CD4-positive, alpha-beta T cell treated with Interleukin-10 for 1 hour (primary cell): ENCODE measurements at places on chromosomes 5 and 9.

- DNase-seq, result no peak
Observed at GRCh38 chr5:178322736-178323540, 90.3 kb upstream of the PHYKPL start.

DNA sequence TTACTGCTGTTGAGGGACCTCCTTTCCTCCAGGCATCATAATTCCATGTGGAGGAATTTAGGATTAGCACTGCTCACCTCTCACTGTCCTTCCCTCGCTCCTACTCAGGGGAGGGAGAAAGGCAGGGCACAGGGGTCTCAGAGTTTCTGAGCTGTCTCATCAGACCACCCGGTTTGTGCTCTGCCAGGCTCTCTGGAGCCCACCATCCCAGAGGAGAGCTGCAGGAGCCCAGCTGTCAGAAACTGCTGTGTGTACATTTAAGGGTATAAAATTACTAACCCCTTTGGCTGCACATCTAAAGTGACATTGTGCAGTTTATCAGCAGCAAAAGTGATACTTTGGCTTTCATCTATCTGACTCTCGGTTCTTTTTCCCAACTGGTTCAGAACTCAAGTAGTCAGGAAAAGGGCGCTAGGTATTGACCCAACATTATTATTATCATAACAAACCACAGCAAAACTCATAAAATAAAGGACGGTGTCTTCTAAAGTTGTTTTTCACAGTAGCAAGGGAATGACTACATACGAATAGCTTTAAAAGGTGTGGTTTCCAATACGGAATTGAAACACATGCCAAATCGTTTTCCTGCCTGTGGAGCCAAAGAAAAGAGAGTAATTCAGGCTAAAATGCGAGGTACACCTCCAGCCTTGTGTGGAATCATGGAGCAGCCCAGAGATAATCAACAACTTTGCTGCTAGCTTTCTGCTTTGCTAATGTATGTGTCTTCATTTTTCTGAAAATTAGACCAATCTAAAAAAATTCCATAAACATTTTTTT lies 348.1 kb downstream of the TMEM167A start:
- no peak for DNase-seq

GRCh38 chr5:168860081-168860480 lies 280.9 kb upstream of the PANK3 start:
- no peak for DNase-seq

GRCh38 chr9:97975376-97975775 lies 7.8 kb upstream of the ANP32B start:
- DNase-seq, result no peak

GRCh38 chr5:38709678-38710306 lies 136.0 kb upstream of the OSMR start:
- no peak for DNase-seq

DNA sequence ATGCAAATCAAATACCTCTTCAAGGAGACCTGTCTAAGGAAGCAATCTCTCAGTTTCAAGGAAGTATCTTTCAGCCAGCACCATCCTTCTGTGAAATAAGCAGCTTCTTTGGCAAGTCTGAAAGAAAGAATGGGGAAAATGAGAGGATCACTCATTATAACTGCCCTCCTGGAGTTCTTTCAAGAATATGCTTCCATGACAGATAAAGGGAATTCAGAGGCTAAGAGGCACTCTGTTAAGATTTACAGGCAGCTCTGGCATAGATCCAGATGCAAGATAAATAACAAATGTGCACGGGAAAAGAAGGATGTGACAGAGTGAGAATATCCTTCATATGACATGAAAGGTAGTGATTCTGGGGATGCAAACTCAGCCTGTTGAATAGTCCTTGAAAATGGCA lies 348.2 kb upstream of the CCNG1 start:
- DNase-seq, result no peak

DNA sequence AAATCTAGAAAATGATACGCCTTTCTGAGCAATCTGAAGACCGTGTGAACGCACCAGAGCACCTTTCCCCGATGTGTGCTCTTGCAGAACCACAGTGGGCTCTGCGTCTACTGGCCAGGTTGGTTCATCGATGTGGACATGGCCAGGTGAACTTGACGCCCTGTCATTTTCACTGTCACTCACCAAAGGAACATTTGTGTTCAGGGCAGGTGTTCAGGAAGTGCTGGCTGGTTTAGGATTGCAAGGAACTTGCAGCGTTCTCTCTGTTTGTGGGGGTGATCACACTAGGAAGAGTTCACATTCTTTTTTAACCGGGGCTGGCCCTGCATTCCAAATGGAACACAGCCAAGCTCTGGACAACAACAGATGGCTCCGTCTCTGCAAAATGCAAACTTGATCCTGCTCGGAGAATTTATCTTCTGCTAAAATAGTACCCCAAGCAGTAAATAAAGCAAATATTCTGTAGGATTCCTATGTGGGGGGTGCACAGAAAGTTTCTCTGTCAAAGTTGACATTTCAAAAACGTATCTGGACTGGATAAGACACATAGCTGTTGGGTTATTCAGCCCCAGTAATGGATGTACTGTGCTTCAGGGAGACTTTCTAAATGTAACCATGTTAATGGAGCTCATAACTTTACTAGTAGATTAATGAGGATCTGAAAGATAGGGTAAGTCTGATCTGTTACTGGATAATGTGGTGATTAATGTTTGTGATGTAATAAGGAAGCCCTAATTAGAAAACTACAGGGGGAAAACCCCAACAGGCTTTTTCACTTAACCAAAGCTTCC lies 45.7 kb upstream of the FANCC start:
- no peak for DNase-seq

DNA sequence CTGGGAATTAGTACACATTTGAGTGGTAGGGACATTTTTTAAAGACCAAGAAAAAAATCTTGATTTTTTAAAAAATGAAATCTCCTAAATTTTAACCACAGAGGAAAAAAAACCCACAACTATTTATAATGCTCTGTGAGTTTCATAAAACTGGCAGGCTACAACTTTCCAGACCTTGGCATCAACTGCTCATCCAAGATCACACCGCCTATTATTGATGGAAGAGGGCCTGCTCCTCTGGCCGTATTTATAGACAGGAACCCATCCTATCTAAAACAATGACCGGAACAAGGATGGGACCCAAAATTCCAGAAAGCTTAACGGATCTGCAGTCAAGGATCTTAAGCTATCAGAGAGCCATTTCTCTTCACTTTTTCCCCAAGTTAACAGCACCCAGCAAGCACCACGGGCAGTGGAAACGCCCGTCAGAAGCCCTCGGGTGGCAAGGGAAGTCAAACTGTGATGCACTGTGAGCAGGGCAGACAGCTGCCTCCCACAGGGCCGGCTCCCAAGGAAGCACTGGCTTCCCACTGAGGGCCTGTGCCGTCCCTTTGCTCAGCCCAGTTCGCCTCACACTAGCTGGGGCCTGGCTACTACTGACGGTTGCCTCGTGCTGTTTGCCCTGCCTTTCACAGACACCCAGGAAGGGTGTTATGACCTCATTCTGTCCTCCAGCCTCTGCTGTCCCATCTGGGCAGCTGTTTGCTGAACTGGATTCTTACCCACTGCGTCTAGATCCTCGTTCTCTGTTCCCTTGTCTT lies 62.8 kb downstream of the CDC14B start:
- DNase-seq, result no peak

DNA sequence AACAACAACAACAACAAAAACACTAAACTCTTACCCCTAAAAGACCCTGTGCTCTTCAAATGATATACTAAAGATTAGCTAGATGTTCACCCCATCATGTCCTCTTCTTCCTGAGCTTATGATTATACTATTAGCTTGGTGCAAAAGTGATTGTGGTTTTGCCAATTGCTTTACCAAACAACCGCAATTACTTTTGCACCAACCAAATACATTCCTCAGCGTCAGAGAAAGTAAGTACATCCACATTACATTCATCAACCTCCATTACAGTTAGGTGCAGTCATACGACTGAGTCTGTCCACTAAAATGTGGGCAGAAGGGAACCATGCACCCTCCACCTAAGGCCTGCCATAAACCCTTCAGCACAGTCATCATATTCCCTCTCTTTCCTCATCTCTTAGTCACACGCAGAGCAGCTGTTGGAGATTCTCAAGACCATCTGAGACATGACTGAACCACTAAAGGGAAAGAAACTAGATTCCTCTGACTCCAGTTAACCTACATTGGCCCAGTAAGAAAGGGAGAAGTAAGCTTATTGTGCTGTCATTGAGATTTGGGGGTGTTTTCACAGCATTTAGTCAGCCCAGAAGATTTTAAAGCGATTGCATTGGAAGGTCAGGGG lies 181.6 kb upstream of the TLE4 start:
- DNase-seq, result no peak

- DNase-seq, result peak; percentile 65
Observed at GRCh38 chr9:76403352-76403751, 9.1 kb upstream of the RFK start.

DNA sequence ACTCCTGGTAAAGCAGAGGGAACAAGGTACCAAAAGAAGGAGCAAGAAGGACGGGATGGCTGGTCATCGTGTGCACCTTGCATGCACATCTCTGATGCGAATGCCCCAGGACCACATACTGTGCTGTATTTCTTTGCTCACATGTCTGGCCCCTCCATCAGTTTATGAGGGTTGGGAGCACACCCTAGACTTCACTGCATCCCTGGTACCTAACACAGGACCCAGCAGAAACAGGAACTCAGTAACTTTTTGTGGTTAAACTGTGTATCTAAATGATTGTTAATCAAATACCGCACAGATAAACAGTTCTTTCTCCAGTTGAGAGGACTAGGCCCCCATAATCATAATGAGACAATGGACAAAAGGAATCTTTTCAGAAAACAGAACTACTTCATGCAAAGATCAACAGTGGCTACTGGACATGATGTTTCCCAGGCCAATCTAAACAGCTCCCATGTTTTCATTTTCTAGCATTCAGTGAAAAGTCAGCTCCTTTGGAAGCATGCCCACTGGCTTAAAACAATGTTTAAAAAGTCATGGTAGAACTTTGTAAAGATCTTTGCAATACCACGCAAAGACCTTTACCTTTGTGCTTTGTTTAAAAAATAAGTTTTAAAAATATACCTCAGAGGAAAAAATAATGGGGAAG lies 55.5 kb upstream of the IFNK start:
- DNase-seq, result no peak

- DNase-seq, result no peak
Observed at GRCh38 chr5:172632346-172633092, 8.5 kb upstream of the NEURL1B start.

DNA sequence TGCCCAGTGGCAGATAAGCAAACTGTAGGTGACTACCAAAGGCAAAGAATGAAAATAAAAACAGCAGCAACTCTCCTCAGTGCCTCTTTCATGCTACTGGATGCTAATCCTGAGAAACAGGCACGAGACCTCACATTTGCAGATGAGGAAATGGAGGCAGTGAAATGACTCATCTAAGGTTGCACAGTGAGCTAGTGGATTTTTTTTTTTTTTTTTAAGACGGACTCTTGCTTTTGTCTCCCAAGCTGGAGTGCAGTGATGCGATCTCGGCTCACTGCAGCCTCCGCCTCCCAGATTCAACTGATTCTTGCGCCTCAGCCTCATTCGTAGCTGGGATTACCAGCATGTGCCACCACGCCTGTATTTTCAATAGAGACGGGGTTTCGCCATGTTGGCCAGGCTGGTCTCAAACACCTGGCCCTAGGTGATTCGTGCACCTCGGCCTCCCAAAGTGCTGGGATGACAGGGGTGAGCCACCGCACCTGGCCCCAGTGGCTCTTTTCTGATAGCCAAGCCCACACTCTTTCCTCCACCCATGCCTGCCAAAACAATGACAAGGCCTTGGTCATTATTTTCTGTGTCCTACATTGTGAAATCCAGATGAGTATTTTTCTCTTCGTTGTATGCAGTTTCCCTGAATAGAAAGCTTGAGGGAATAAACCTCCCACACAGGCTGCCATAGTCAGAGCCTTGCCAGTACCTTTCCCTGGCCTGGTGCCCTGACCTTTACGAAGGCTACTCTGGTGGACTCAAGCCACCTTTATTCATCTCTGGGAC lies 19.2 kb downstream of the DOCK2 start:
- DNase-seq, result no peak

GRCh38 chr9:4137234-4137633 lies 162.6 kb downstream of the GLIS3 start:
- DNase-seq, result no peak

- DNase-seq, result no peak
Observed at GRCh38 chr9:131253891-131254491, 22.3 kb downstream of the FAM78A start.

- no peak for DNase-seq
Observed at GRCh38 chr9:113397203-113397631, 3.9 kb downstream of the ALAD start.

DNA sequence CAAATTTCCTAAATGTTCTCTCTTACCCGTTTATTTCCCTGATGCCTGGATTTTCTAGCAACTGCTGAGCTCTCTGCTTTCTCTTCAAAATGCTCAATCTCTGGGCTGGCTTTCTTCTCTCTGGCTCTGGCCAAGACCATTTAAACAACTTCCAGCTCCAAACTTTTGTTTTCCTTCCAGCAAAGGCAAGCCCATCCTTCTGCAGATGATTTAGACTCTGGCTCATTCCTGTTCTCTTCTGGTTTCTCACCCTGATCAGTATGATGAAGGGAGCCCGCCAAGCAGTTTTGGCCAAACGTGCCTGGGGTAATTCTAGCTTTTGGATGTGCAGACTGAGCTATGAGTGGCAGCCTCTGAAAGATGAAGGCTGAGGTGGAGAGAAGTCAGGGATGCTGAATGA lies 78.1 kb downstream of the HSPA4 start:
- no peak for DNase-seq

- DNase-seq, result no peak
Observed at GRCh38 chr9:34049630-34050384, 1.1 kb upstream of the UBAP2 start.

GRCh38 chr5:168950241-168950951 lies 350.5 kb downstream of the SLIT3 start:
- no peak for DNase-seq

DNA sequence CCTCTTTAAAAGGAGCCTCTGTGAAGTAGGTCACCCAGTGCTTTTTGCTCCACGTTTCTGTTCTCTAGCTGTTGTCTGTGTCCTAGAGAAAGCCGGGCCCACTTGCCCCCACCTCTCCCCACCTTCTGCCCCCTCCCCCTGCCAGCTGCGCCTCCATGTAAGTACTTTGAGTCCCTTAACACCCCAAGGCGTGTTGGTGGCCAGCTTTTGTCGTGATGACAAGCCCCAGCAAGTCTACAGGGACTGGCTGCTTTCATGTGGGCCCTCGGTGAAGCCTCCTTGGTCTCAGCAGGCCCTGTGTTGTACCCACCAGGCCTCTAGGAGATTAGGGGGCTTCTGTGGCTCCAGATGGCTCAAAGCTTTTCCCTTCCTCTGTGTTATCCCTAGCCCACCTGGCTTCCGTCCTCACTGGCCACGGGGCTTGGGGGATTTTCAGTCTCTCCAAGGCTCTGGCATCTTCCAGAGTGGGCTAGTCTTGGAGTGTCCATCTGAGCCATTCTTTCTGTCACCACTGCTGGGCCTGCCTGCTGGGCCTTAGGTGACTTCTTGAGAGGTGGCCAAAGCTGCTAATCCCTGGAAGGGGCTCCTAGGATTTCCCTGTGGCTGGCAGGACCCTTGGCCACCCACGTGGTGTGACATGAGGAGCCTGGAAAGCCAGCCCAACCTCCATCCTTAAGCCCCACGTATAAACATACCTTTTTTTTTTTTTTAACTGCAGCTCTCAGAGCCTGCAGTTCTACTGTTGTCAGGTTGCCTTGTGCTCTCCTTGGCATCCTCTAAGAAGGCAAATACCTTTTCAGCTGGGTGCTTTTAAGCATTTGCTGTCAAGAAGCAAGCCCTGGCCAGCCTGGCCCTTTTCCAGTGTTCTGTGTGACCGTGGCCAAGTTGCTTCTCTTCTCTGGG lies 1.1 kb upstream of the NDST1 start:
- DNase-seq, result no peak

- no peak for DNase-seq
Observed at GRCh38 chr5:169202969-169203368, 98.0 kb downstream of the SLIT3 start.
